Right lobe of liver (tissue), 6 donors: ENCODE measurements at places on chromosomes 6 and 20. TPM values are rescaled to one million over a fixed set of nuclear protein-coding genes. Genes with fewer than 3 reads are reported as not detected.

BLOC1S5 gene
- 7.0 TPM for total RNA-seq

BANF2 gene
- total RNA-seq, result not detected

C6orf118 gene
- total RNA-seq, result not detected

KIF25 gene
- not detected for total RNA-seq

ECT2L gene
- total RNA-seq, result not detected

GDAP1L1 gene
- total RNA-seq, result not detected

TINAG gene
- total RNA-seq, result not detected

ADGRB3 gene
- total RNA-seq, result 0.42 TPM

PI16 gene
- total RNA-seq, result 0.42 TPM

HCRTR2 gene
- not detected for total RNA-seq

DPPA5 gene
- total RNA-seq, result not detected

CST3 gene
- 504 TPM for total RNA-seq

DNA sequence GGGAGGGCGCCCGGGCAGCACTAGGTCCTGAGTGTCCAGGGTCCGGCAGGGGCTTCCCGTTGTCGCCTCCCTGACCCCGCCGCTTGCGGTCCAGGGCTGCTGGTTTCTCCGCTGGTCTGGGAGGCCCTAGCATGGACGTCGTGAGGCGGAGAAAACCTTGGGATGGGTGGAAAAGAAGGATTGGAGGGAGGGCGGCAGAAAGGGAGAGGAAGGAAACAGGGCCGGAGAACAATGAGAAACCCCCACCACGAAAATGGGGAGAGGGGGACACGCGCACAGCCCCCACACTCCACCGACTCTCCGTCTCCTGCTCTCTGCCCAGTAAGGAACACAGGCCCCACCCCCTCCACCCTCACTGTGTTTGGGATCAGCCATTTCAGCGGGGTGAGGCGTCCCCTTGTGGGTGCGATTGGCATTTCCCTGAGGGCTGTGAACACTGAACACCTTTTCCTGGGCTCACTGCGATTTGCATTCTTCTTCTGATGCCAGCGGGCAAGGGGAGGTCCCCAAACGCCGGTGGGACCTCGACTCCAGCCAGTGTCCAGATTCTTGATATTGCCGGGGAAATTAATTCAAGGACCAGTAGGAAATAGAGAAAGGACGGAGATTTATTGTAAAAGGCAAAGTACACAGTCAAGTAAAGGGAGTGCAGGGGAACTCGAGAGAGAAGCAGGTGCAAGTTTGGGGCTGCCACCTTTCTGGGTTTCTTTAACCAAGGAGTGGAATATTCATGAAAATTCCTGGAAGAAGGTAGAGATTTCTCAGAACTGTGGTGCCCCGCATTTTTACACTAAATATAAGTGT, 3.3 kb upstream of the RAET1G start:
- H3K36me3 ChIP-seq, result no peaks in the 10 kb centered on the region
- H3K27ac ChIP-seq, result no peak overlapping the region
- peak; percentile 89 for DNase-seq
- no peaks in the 10 kb centered on the region for H3K4me1 ChIP-seq

- no peak overlapping the region for H3K4me3 ChIP-seq
- no peak overlapping the region for H3K27ac ChIP-seq
- no peaks in the 10 kb centered on the region for H3K27me3 ChIP-seq
- H3K4me1 ChIP-seq, result no peaks in the 10 kb centered on the region
These were observed 119.4 kb downstream of the NCOA3 start for GRCh38 chr20:47620808-47621805.

DNA sequence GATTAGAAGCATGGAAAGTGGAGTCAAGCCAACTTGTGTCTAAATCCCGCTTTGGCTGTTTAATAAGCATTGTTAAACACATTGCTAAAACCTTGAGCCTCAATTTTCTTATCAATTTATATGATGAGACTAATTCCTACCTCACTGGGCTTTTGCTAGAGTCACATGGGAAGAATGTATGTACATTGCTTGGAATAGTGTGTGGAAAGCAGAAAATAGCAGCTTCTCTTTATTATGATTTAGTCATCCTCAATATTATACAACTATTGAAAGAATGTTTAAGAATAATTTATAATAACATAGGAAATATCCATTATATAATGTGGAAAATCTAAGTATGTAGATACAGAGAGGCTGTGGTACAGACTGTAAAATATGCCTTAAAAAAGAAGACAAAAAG, 313.0 kb upstream of the CDYL start:
- no peak overlapping the region for H3K4me3 ChIP-seq
- no peaks in the 10 kb centered on the region for H3K36me3 ChIP-seq
- no peaks in the 10 kb centered on the region for H3K4me1 ChIP-seq
- DNase-seq, result no peak

DNA sequence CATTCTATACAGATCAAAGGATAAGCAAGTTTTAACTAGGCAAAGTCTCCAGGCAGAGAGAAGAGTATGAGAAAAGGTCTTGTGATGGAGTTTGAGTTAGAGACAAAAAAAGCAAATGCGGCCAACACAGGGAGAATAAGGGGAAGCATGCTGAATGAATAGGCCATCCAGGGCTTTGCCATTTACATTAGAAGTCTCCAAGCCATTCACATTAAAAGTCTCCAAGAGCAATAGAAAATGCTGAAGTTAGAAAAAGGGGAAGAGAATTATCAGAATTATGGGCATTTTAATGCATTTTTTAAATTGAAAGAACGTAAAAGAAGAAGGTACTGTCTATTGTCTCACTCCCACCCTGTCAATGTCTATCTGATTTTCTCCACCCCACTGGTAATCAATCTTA, 49.4 kb downstream of the PDSS2 start:
- DNase-seq, result no peak
- no peaks in the 10 kb centered on the region for H3K27me3 ChIP-seq
- H3K4me3 ChIP-seq, result no peak overlapping the region
- H3K36me3 ChIP-seq, result no peaks in the 10 kb centered on the region
- H3K4me1 ChIP-seq, result no peaks in the 10 kb centered on the region

DNA sequence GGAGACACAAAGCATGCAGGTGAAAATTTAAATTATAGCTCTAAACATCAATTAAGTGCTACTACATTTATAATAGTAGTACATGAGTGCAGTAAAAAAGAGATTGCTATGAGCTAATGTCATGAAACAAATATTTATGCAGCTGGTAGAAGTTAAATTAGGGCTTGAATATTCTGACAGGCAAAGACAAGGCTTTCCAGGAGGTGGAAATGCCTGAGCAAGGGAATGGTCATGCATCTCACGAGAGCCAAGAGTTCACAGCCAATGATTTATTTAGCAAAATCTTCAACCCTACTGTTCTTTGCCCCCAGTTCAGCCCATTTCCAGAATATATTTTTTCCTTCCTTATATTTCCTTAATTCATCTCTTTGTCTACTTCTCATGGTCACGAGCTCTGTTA, 128.9 kb downstream of the HIVEP2 start:
- no peak overlapping the region for H3K27ac ChIP-seq
- no peak for DNase-seq
- H3K27me3 ChIP-seq, result no peaks in the 10 kb centered on the region
- peaks cover 13% of the 10 kb centered on the region for H3K4me1 ChIP-seq

- no peak for DNase-seq
- no peaks in the 10 kb centered on the region for H3K27me3 ChIP-seq
- no peak overlapping the region for H3K27ac ChIP-seq
- H3K4me3 ChIP-seq, result no peak overlapping the region
- peaks cover 6% of the 10 kb centered on the region for H3K4me1 ChIP-seq
These were observed 152.4 kb upstream of the MAN1A1 start for GRCh38 chr6:119501798-119502483.

GRCh38 chr6:119280668-119281067, 68.9 kb downstream of the MAN1A1 start:
- no peaks in the 10 kb centered on the region for H3K27me3 ChIP-seq
- no peaks in the 10 kb centered on the region for H3K4me1 ChIP-seq
- H3K4me3 ChIP-seq, result no peak overlapping the region
- DNase-seq, result no peak
- no peak overlapping the region for H3K27ac ChIP-seq

DNA sequence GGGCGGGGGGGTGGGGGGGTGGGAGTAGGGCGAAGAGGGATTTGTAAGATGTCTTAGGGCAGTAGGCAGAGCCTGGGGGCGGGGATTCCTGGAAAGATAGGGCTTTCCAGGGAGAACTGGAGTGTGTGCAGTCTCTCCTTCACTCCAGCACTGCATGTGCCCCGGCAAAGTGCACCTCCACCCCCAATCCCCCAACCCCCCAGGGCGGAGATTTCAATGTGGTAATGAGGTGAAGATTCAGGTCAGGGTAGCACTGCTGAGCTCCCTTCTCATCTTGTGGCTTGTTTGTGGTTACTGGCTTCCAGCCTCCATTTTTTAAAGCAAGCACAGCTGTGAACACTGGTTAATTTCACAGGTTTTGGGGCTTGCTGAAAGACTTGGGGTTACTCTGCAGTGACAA, 5.9 kb downstream of the TMEM239 start:
- DNase-seq, result no peak
- peaks cover 18% of the 10 kb centered on the region for H3K27me3 ChIP-seq
- no peak overlapping the region for H3K27ac ChIP-seq

GRCh38 chr20:49603209-49603627, 35.3 kb upstream of the PTGIS start:
- no peak overlapping the region for H3K4me3 ChIP-seq
- H3K36me3 ChIP-seq, result no peaks in the 10 kb centered on the region
- DNase-seq, result no peak

DNA sequence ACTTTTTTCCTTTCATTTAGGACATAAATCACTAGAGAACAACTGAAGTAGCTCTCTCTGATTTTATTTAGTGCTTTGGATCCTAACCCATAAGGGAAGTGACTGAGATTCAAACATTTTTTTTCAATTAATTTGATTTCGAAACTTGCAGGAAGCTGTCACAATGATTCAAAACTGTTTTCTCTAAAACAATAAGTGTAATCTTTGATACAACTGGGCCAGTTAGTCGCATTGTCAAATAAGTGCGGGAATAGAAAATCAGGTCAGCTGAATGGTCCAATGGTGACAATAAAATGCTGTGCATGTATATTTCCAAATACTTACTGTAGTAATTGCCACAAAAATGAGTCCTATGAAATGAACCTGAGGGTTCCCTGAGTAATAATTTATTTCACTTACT, 930.8 kb downstream of the TFAP2A start:
- DNase-seq, result no peak
- H3K27ac ChIP-seq, result no peak overlapping the region
- H3K4me1 ChIP-seq, result no peaks in the 10 kb centered on the region

GRCh38 chr6:63975699-63976098, 340.1 kb downstream of the PHF3 start:
- H3K27me3 ChIP-seq, result no peaks in the 10 kb centered on the region

- H3K27me3 ChIP-seq, result no peaks in the 10 kb centered on the region
- no peak overlapping the region for H3K27ac ChIP-seq
- no peak overlapping the region for H3K4me3 ChIP-seq
- peaks cover 10% of the 10 kb centered on the region for H3K36me3 ChIP-seq
- no peak for DNase-seq
These were observed 48.8 kb downstream of the TM9SF4 start for GRCh38 chr20:32158351-32158750.

DNA sequence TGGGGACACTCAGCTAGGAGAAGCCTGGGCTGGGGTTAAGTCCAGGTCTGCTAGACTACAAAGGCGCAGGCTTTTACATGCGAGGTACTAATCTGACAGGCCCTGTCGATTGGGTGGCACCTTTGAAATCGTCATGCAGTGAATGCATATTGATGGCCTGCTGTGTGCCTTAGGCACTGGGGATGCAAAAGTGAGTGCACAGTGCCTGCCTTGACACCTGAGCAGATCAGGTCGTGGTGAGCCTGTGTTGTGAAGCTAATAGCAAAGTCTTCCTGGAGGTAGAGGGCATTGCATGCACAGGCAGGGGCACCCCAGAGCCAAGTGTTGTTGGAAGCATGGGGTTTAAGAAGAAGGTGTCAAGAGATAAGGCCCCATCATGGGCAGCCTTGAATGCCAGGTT, 16.9 kb downstream of the LRRC1 start:
- no peaks in the 10 kb centered on the region for H3K36me3 ChIP-seq
- no peak for DNase-seq
- no peaks in the 10 kb centered on the region for H3K4me1 ChIP-seq
- H3K27me3 ChIP-seq, result no peaks in the 10 kb centered on the region

DNA sequence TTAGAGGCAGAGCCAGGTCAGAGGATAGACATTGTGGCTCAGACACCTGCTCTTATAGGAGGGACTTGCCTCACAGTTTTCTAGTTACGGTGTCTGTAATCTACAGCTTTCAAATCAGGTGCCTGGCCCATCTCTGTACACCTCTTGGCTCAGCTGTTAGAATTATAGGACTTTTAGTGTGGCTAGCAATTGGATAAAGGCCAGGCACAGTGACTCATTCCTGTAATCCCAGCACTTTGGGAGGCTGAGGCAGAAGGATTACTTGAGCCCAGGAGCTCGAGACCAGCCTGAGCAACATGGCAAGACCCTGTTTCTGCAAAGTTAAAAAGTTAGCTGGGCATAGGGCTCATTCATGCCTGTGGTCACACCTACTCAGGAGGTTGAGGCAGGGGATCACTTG, 20.0 kb downstream of the BRPF3 start:
- no peak overlapping the region for H3K27ac ChIP-seq
- no peaks in the 10 kb centered on the region for H3K4me1 ChIP-seq
- no peak overlapping the region for H3K4me3 ChIP-seq
- H3K36me3 ChIP-seq, result peaks cover 34% of the 10 kb centered on the region
- no peak for DNase-seq

- no peaks in the 10 kb centered on the region for H3K36me3 ChIP-seq
- H3K4me1 ChIP-seq, result no peaks in the 10 kb centered on the region
- H3K27ac ChIP-seq, result no peak overlapping the region
- no peaks in the 10 kb centered on the region for H3K27me3 ChIP-seq
These were observed 26.9 kb upstream of the MRPS18A start for GRCh38 chr6:43714311-43715055.

DNA sequence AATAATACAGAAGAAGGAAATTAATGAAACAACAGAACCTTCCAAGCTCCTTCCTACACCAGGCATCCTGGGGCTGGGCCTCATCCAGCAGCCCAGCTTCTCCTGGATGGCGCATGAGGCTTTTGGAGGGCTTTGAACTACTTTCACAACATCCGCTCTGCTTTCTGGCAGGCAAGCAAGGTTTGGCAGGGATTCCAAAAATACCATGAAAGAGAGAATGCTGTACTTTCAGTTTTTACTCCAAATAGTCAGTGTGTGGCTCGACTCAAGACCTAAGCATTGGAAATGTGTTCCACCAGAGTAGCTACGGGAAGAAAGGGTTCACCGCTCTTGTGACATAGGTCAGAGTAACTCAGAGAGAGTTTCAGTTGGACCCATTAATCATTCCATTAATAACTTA, 125.4 kb downstream of the OPRM1 start:
- peak overlapping the region; percentile 30 for H3K27ac ChIP-seq
- H3K36me3 ChIP-seq, result no peaks in the 10 kb centered on the region
- DNase-seq, result peak; percentile 85
- H3K4me3 ChIP-seq, result no peak overlapping the region

DNA sequence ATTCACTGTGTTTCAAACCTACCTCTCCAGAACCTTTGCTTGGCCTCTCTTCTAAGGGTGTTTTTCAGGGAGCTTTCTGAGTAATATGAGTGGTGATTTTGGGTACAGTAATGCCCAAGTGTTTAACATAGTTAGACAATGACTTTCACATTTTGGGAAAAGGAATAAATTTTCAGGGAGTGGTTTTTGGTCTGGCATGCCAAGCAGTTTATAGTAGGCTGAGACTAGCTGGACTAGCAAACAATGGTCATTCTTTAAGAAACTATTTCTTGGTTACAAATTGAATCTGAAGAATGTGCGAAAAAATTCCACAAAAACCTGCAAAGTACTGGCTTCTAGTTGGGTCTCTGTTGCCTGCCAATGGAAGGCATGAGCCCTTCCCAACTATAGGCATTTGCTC, 15.4 kb downstream of the FNDC1 start:
- no peaks in the 10 kb centered on the region for H3K27me3 ChIP-seq
- H3K36me3 ChIP-seq, result no peaks in the 10 kb centered on the region
- no peaks in the 10 kb centered on the region for H3K4me1 ChIP-seq
- DNase-seq, result no peak

- no peaks in the 10 kb centered on the region for H3K27me3 ChIP-seq
- DNase-seq, result no peak
- H3K27ac ChIP-seq, result no peak overlapping the region
These were observed 30.9 kb upstream of the RIMS1 start for GRCh38 chr6:71855406-71855805.
